ENCODE measurements at places on chromosomes 3 and 15.

DNA sequence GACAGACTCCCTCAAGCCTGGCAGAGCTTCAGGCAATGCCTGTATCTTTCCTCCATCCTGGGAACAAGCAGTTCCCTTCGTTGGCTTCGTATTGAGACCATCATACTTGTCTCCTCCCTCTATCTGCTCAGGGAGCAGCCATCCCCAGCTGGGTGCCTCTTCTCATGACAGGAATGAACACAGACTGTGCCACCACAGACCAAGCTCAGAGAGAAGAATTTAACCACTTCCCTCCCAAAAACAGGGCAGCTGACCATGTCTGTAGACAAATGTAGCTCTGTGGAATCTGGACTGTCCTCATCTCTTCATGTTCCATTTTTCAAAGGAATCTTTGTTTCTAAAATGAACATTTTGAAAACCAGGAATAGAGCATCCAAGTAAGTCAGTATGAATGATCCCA, 245.4 kb downstream of the ERC2 start:
- no peak for DNase-seq

- DNase-seq: no peak
These were observed 301.7 kb upstream of the MDFIC2 start for GRCh38 chr3:70614111-70614510.

- DNase-seq: no peak
These were observed 52.6 kb upstream of the ZNF385D start for GRCh38 chr3:21803604-21804003.

DNA sequence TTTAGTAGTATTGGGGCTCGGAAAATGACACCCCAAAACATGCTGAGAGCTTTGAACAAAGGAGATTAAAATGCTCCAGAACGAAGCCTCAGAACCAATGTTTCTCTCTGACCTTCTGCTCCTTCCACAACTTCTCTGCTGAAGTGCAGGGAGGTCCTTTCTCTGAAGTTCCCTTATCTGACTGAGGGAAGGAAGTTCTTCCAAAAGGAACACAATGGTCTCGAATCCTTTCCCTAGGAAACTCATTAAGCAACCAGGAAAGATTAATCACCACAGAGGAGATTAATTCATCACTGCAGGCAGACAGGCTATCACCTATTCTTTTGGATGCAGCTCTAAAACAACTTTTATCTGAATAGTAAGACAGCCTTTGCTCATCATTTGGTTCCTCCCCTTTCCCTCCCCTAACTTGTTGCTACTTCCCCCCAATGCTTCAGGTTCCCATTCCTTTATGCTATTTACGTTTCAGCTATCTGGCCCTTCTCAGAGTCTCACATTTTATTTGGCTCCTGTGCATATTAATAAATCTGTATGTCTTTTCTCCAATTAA, 18.2 kb upstream of the WDR49 start:
- DNase-seq: no peak

- no peak for DNase-seq
These were observed 24.6 kb upstream of the NECTIN3 start for GRCh38 chr3:111047042-111047441.

DNA sequence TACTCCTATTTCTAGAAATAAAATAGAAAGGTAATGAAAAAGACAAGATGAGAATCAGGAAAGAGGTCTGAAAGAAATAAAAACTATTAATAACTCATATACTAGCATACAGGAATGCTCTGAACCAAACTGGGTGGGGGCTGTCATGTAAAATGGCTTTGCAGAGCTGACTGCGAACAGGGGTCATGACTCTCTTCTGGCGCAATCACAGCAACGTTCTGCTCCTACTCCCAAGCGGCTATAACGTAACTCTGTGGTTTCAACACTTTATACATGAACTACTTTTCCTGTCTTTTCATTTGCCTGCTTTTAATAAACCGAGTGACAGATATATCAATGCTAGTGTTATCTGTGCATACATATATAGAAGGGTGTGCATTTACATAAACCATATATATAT, 116.7 kb downstream of the DLG1 start:
- no peak for DNase-seq

DNA sequence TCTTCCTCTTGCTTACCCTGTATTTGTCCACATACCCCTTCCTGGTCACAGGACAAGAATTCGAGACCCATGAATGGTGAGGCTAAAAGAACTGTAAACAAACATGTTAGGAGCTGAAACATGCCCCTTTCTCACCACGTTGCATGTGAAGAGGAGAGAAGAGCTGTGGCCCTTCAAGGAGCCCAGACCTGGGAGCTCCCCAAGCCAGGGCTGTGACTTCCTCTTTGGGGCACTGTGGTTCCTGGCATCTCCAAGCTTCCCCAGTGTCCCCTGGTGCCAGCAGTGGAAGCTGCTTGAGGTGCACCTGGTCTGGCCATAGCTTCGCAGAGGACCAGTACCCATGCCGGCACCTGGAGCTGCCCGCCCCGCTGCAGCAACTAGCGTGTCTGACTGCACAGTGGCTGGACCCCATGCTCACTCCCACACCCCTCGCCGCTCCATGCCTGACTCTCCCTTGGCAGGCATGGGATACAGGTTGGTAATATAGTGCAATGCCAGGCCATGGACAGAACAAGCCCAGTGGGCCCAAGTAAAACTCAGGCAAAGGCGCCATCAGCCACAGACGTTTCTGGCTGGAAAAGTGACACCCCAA, 9.9 kb downstream of the SPCS1 start:
- DNase-seq: no peak

DNA sequence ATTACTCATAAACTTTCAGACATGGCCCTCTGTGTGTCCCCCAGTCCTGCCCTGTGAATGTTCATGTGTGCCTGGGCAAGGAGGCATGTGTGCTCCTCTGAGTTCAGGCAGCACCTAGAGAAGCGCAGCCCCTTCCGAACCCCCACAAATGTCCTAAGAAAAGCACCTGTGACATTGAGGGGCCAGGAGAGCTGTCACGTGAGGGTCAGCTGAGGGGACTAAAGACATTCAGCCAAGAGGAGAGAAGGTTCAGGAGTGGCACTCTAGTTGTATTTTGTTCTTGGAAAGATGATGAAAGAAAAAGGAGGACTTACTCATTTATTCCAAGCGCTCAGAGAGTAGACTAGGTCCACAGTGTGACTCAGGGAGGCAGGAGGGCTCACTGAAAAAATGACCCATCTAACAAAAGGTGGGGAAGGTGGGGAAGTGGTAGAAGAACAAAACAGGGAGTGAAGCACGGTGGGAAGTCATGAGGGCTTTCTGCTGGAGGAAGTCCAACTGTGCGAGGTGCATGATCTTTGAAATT, 28.1 kb upstream of the ELP6 start:
- DNase-seq: no peak

GRCh38 chr15:39591141-39591895, 10.4 kb downstream of the THBS1 start:
- no peak for DNase-seq

GRCh38 chr15:84946772-84947489, 34.7 kb upstream of the PDE8A start:
- no peak for DNase-seq

DNA sequence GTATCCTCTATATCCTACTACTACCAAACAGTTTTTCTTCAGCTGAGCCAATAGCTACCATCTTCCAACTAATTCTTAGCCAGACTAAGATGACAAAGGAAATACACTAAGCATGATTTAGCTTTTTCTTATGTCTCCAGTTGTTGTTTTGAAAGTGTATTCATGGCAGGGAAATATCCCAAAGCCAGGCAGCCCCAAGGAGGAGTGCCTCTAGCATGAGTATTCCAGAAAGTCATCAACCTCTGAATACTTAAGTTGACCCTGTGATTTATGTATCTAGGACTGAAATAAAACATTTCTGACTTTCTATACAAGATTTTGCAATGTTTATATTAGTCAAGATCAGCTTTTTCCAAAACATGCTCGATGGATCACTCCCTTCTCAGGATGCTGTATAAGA, 449.1 kb downstream of the IL5RA start:
- no peak for DNase-seq

GRCh38 chr15:51322621-51323296, 15.6 kb downstream of the CYP19A1 start:
- DNase-seq: no peak

GRCh38 chr3:160049988-160050387, 61.4 kb downstream of the IL12A start:
- DNase-seq: no peak

GRCh38 chr3:27633224-27633545, 88.9 kb downstream of the EOMES start:
- DNase-seq: no peak

DNA sequence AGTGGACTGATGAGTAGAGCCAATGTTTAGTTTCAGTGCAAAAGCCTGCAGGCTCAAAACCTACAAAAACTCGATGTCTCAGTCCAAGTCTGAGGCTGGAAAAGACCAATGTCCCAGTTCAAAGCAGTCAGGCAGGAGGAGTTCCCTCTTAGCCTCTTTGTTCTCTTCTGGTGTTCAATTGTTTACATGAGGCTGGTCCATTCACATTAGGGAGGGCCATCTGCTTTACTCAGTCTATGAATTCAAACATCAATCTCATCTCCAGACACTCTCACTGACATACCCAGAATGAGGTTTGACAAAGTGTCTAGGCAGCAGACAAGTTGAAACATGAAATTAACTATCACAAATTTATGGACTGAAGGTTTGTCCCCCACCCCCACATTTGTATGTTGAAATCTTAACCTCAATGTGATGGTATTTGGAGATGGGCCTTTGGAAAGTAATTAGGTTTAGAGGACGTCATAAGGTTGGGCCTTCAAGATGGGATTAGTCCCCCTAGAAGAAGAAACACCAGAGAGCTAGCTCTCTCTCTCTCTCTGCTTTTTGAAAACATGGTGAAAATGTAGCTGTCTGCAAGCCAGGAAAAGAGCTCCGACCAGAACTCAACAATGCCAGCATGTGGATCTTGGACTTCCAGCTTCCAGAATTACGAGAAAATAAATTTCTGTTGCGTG, 438.5 kb upstream of the RGMA start:
- no peak for DNase-seq

DNA sequence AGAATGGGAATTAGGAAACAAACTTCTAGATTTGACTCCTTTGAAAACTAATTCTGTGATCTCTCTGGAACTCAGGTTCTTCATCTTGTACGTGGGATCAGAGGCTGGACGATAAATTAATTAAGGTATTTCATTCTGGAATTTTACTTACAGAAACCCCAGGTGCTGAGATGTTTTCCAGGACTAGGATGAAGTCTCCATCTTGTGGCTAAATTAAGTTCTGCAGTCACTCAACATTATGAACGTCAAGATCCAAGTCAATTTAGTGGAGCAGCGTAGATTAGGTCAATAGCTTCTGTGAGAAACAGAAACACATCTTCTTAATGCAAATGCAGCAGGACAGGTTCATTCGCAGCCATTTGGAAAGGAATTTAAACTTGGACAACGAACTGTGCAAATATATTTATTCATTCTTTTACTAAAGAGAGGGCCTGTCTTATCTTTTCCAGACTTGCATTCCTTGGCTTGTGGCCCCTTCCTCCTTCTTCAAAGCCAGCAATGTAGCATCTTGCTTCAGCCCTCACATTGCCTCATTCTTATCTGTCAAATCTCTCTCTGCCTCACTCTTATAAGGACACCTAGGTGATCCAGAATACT, 26.7 kb upstream of the TMC3 start:
- DNase-seq: no peak

DNA sequence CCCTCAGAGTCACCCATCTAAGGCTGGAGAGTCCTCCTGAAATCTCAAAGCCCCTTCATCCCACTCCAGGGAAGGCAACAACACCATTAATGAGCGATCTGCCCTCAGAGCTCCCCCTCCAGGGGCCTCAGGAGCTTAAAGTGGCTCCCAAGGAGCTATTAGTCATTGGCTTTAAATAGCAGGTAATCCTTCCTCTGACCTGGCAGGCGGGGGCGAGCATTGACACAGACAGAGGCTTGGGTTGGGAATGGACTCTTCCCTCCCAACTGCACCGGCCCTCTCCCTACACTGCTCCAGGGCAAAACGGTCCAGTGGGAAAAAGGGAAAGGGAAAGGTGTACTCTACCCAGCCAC, 1.4 kb downstream of the MFGE8 start:
- DNase-seq: no peak

DNA sequence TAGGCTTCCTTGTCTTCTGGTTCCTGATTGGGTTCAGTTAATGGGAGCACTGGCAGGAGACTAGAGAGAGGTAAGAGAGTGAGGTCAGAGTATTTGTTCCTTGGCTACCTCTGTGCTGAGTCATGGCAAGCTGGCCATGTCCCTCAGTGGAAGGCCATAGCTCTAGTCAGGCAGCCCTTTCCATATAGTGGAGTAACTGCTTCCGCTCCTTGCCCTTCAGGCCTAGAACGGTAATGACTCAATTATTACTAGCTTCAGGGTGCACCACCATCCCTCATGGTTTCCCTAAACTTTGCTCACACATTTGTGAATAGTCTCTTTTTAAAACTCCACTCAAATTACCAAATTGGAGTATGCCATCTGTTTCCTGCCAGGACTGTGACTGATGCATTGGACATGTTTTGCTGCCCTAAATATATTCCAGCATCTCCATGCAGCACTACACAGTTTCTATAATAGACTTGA, 10.5 kb upstream of the ANO10 start:
- no peak for DNase-seq

- DNase-seq: no peak
These were observed 62.9 kb downstream of the SLC28A2 start for GRCh38 chr15:45314960-45315359.

DNA sequence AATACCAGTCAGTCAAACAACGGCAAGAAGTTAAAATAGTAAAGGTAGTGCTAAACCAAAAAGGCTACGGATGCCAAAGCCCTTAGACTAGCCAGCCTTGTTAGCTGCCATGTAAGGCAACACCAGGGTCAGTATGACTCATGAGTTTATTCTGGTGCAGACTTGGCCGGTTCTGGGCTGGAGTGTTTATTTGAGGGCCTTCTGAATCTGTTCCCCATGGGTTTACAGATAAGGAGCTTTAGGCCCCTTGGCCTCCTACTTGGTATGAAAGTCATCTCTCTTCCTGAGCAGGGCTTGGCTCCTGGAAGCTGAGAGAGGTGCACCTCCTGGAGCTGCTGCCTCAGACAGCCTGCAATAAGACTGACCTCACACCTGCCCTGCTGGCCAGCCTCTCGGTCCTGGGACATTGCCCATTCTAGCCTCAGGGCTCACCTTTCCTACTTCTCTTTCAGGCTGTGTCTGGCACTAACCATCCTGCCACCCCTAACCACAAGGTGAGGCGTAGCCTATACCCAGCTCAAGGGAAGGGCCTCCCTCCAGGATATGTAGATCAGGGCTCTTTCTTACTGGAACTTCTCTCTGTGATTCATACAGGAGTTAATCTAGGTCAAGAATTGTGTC, 10.4 kb upstream of the RTP1 start:
- DNase-seq: no peak

- no peak for DNase-seq
These were observed 23.8 kb upstream of the ABI3BP start for GRCh38 chr3:101017017-101017416.

DNA sequence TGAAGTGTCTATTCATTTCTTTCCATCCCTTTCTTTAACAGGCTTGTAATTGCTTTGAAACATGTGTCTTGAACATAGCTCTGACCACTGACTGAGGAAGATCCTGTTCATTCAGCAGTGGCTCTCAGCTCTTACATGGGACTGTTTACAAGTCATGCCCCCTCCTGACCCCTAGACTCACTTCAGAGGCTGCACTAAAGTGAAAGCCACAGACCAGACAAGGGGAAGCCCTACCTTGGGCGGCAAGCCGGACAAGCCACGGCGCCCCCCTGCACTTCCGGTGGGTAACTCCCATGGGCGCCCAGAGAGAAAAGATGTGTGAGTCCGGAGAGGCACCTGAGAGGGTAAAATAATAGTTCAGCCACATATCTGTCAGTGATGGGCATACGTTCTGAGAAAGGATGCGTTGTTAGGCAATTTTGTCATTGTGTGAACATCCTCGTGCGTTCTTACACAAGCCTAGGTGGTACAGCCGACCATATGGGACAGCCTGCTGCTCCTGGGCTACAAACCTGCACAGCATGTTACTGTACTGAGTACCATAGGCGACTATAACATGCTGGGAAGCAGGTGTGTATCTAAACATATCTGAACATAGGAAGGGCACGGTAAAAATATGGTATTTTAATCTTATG, 116.2 kb downstream of the CHSY1 start:
- DNase-seq: no peak
